Left renal cortex interstitium (tissue), 4 donors: ENCODE measurements at places on chromosomes 6 and 20.

GRCh38 chr6:109456111-109456583 lies 575 bp upstream of the MICAL1 start:
- no peak for DNase-seq

GRCh38 chr20:43376831-43377230 lies 80.9 kb upstream of the SRSF6 start:
- DNase-seq = no peak

DNA sequence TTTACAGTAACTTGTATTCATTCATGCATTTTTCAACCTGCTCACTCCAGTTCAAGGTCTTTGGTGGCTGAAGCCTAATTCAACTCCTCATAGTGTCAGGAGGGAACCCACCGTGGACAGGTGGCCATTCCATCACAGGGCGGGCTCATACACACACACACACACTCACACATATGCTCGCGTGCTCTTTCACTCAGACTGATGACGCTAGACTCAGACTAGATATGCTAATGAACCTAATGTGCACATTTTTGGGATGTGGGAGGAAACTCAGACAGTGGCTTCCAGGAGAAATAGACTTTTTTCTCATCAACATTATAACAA lies 56.7 kb downstream of the TRIM27 start:
- no peak for DNase-seq

- DNase-seq = no peak
Measured at GRCh38 chr6:134247231-134247833, 70.6 kb downstream of the SGK1 start.

DNA sequence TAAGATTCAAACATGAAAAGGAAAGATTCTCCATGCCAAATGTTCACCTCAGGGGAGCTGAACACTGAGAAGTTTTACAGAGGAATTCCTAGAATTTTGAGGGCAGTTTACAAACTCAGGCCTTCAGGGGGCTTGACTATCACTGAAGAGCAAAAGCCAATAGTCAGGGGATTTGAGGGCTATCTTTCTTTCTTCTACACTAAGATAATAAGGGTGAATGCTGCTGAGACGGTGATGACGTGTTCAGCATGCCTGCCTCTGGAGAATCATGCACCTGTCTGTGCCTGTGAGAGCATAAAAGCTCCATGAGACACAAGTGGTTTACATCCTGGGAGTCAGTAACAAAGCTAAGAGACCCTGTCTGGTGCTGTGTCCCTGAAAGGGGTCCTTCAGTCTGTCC lies 1085.6 kb downstream of the KIF16B start:
- DNase-seq = no peak

DNA sequence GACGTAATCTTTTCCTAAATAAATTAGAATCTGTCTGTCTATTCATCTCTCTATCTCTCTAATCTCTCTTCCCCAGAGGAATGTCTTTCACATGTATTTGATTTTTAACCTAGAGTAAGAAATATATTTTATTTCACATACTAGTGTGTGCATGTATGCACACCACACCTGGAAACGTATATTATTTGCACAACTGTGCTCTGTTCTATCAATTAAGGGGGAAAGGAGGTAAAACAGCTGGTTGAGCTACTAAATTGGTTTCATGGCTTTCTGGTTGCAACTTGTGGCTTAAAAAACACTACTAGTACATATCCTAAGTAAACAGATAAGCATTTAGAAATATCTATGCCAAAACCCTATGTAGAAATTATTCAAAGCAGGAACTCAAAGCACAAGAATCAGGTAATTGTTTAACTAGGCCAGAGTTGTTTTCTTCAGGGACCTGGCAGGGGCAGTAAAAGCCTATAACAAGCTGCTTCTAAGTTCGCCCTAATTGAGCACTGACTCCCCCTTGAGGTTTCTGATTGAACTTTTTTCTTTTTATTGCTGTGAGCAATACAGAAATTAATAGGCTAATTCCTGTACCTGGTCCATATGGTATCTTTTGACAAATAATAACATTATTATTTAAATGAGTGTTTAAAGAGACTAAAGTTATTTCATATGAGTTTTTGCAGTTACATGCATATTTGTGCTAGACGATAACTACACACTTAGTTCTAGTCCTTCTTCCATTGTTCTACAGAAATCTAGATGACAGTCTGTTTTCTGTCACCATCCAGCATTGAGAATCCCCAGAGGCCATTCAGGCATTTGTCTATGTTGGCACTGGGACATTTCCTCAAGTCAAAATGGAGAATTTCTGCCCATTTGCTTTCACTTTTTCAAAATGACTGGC lies 88.6 kb downstream of the MCHR2 start:
- DNase-seq = no peak

GRCh38 chr6:10465629-10466499 lies 51.0 kb upstream of the TFAP2A start:
- DNase-seq = no peak

DNA sequence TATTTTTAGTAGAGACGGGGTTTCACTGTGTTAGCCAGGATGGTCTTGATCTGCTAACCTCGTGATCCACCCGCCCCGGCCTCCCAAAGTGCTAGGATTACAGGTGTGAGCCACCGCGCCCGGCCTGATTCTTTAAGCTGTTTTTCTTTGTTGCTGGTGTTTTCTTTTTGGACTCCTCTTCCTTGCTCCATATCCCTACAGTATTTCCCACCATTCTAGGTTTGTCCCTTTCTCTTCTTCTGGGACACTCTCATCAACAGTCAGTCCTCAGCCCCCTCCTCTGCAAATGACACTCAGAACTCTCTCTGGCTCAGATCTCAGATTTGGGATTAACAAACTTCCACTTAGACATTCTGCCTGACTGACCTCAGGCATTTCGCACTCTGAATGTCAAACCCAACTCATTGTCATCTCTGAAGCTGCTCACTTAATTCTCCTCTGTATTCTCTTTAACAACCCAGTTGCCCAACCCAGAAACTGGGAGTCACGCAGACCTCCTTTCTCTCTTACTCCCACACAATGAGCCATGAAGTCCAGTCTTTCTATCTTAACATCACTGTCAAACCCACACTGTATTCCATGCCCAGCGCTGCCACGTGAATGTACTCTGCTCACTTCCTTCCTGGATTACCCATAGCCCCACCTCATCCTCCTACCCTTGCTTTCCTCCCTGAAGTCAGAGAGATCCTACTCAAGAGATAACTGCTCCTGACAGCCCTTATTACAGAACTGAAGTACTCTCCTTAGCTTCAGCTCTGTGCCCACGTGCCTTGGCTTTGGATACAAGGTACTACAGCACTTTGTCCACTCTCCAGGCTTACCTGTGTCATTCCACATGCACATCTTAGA lies 2.6 kb downstream of the MPIG6B start:
- DNase-seq = no peak

DNA sequence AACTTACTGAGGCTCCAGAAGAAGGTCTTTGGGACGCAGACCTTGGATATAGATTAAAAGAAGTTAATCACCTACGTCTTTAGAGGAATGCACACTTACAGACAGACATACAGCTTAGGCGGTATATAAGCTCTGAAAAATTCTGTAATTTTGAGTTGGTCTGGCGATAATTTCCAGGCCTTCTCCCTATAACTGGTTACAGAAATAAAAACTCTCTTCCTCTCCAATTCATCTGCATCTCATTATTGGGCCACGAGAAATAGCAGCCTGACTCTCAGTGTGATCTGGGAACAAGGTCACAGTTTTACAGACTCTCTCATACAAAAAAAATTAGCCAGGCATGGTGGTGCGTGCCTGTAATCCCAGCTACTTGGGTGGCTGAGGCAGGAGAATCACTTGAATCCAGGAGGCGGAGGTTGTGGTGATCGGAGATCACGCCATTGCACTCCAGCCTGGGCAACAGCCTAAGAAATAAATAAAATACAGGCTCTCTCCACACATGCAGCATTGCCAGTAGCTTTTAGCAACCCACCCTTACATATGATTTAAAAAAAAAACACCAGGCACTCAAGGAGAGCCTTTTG lies 4.7 kb downstream of the ZBTB24 start:
- no peak for DNase-seq

- DNase-seq = no peak
Measured at GRCh38 chr20:56806952-56807517, 177.9 kb downstream of the TFAP2C start.

DNA sequence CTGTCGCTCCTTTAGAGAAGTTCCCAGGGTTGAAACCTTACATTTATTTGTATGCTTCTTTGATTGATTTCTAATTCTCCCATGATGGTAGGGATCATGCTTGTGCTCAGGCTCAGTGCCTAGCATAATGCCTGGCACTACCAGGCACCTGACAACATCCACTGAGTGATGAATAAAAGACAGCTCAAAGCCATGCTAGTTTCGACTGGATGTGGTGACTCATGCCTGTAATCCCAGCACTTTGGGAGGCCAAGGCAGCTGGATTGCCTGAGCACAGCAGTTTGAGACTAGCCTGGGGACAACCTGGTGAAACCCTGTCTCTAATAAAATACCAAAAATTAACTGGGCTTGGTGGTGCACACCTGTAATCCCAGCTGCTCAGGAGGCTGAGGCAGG lies 11.6 kb upstream of the CD164 start:
- no peak for DNase-seq

DNA sequence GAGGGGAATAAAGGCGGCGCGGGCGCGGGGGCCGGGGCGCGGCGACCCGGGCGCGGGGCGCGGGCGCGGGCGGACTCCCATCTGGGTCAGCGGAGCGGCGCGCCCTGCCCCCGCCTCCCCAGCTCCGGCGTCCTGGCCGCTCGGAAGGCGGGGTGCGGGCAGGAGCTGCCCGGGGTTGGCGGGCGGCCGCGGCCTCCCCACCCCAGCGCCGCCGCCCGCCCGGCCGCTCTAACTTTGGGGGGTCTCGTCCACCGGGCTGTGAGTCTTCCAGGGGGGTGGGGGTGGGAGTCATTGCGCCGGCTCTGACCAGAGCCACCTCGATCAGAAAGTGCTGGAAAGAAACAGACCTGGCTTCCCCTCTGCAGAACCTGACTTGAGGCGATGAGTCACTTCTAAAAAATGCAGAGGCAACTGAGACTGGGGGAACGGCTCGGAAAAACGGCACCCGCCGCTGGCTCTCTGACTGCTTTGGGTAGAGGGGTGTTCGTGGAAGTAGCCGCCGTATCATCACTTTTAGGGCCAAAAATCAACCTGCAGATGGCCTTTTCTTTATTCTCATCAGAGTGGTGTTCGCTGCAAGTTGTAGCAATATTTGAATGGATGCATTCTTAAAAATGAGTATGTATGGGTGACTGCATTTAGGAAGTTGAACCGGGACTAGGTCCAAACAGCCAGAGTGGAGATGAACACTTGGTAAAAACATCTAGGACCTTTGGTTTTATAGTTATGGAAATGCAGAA lies 667 bp downstream of the CAP2 start:
- DNase-seq = no peak

DNA sequence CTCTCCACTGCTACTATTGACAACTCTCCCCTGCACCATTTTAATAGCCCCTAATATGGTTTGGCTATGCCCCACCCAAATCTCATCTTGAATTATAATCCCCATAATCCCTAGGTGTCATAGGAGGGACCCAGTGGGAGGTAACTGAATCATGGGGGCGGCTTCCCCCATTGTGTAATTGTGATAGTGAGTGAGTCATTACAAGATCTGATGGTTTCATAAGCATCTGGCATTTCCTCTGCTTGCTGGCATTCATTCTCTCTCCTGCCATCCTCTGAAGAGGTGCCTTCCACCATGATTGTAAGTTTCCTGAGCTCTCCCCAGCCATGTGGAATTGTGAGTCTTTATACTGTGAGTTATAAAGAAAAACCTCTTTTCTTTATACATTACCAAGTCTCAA lies 74.1 kb upstream of the TCF21 start:
- DNase-seq = no peak
